Stimulated activated CD4-positive, alpha-beta T cell treated with anti-CD3 and anti-CD28 coated beads, Interleukin-4, amount 100 ng/mL, for 4 hours (primary cell): ENCODE measurements at places on chromosomes 2 and 18.

GRCh38 chr2:174613531-174613930 lies 15.9 kb upstream of the WIPF1 start:
- DNase-seq: no peak

GRCh38 chr18:33183136-33183535 lies 257.4 kb downstream of the CCDC178 start:
- DNase-seq: no peak

GRCh38 chr2:38661306-38661705 lies 4.6 kb upstream of the GALM start:
- no peak for DNase-seq

- DNase-seq: no peak
These were observed 92.9 kb downstream of the COL5A2 start for GRCh38 chr2:189086710-189087109.

GRCh38 chr2:239577935-239578334 lies 177.1 kb upstream of the HDAC4 start:
- no peak for DNase-seq

DNA sequence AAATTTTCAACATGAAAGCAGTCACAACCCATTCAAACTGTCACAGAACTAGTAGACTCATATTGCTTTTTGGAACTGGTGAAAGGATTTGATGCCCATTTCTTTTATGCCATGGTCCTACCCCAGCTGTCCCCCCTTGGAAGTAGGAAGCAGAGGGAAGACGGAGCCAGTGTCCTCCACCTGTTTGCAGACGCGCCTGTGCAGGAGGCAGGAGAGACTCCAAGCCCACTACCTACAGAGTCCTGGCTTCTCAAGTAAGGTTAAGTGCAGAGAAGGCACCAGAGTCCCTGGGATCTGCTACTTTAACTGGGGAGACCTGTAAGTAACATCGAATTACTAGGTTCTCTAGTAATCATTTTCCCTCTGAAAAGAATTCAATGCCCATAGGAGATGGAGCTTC lies 32.7 kb upstream of the DNMT3A start:
- DNase-seq: no peak

DNA sequence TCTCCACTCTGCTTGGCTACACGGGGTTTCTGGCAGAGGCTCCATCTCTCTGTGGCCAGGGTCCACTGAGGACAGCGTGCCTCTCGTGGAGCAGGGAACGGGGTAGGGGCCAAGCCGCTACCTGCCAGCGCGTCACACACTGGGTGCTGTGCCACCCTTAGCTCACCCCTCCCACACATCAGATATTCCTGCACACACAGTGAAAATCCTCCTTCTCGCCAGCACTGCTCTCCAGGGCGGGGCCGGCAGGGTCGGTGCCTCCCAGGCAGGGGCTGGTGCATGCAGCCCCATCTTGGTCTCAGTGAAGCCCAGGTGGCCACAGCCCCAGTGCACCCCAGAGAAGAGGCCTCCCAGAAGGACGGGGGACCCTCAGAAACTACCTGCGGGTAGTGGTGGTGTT lies 124.6 kb downstream of the MBP start:
- DNase-seq: no peak
